ENCODE measurements at places on chromosomes 7 and 10.

- DNase-seq, result no peak
Measured at GRCh38 chr7:74216361-74216761, 6.6 kb downstream of the LAT2 start.

GRCh38 chr7:155919391-155920067 lies 107.3 kb upstream of the SHH start:
- no peak for DNase-seq

- DNase-seq, result no peak
Measured at GRCh38 chr10:97018251-97019212, 167.2 kb downstream of the SLIT1 start.

DNA sequence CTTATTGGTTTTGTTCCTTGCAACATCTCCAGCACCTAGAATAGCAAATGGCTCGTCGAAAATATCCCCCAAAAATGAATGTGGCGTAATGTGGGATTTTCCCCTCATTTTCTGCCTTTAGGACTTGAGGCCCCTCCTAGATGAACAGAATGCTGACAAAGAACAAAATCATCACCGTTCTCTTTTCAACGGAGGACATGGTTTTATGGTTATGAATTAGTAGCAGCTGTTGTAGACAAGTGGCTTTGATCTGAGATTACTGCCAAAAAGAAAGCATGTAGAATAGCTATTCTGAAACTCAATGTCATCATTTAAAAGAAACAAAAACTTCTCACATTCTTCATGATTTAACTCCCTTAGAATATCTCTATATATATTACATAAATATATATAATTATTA lies 17.2 kb upstream of the CALN1 start:
- DNase-seq, result no peak

DNA sequence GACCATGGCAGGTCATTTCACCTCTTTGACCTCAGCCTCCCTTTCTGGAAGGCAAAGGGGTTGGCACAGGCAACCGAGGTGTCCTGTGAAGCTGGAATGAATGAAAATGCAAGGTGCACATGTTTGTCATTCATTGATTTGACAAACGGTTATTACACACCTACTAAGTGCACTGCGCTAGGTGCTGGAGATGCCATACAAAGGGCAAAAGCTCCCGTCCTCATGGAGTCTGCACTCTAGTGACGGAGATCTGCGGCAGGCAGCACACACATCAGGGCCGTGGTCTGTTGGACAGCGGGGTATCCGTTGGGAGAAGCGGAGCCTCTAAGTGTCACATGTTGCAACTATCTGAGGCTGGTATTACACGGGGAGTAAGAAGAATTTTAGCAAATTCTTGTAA lies 44.2 kb downstream of the PRF1 start:
- DNase-seq, result no peak

- DNase-seq, result no peak
Measured at GRCh38 chr10:105188737-105189462, 547.8 kb downstream of the SORCS3 start.

- DNase-seq, result no peak
Measured at GRCh38 chr7:101622609-101623173, 6.4 kb downstream of the MYL10 start.

GRCh38 chr7:155234158-155234492 lies 63.6 kb upstream of the INSIG1 start:
- DNase-seq, result no peak

DNA sequence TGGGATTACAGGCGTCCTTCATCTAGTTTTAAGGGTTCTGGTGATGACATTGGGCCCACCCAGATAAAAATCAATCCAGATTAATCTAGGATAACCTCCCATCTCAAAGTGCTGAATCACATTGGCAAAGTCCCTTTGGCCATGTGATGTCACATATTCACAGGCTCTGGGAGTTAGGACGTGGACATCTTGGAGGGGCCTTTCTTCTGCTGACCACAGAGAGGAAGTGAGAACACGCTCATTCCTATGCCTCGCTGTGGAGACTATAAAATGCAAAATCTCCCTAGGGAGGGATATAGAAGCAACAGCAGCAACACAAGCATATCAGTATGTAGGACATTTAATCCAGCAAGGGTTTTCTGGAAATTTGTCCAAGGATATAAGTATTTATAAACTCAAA lies 266.0 kb upstream of the PITRM1 start:
- no peak for DNase-seq

DNA sequence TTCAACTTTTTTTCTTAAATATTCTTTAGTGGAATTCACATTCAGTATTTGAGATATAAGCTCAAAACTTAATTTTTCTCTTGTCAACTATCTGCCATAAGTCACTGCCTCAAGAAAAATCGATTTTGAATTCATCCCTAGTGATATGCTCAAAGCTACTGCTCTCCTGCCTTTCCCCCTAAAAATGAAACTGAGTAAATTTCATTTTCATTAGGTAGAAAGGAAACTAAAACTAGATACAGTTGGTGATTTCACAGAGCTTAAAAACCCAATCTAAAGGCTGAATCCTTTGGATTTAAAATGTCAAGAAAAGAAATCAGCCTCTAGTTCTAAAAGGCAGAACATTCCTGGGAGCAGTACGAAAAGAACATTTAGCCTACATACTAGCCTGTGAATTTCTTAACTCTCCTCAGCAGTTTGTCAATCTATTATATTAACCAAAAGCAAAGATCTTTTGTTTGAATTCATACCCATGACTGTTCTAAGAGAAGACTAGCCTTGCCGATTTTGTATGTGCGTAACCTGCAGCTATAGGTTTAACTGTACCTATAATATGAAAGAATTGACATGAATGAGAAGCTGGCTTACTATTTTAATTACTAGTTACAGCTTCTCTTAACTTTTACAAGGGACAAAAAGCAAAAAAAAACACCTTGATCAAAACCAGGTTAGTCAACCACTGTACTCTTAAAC lies 4.9 kb upstream of the FAM53B start:
- DNase-seq, result no peak

- no peak for DNase-seq
Measured at GRCh38 chr10:113491967-113492565, 60.8 kb upstream of the HABP2 start.

- DNase-seq, result no peak
Measured at GRCh38 chr7:1572111-1572822, 2.4 kb upstream of the PSMG3 start.

GRCh38 chr10:62693306-62693705 lies 111.2 kb upstream of the ADO start:
- no peak for DNase-seq

- DNase-seq, result no peak
Measured at GRCh38 chr7:23264916-23265458, 18.4 kb downstream of the GPNMB start.

DNA sequence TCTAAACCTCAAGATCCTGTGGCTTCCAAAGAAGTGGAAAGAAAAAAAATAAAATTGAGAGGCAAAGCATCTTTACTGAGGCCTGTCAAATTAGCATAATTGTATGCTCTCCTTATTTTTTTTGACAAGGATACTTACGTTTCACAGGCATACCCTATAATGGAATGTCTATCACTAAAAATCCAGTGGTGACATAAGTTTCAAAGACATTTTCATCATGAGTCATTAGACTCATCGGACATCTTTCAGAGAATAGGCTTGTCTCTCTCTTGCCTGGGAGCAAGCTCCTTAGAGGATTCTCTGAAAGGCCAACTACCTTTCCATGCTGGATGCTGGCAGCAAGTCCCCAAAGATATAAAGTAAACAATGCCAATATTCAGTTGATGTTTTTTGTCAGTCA lies 380.7 kb upstream of the STEAP1 start:
- no peak for DNase-seq

GRCh38 chr10:96235326-96236089 lies 35.9 kb downstream of the BLNK start:
- no peak for DNase-seq
